ENCODE measurements at places on chromosomes 13 and 19.

- DNase-seq: no peak
These were observed 2.1 kb downstream of the TMEM255B start for GRCh38 chr13:113761136-113761535.

- DNase-seq: no peak
These were observed 36.3 kb downstream of the MCF2L start for GRCh38 chr13:113005076-113005865.

GRCh38 chr19:45824041-45824471 is 8.9 kb upstream of the RSPH6A start:
- DNase-seq: no peak

GRCh38 chr13:44380404-44381165 is 7.0 kb downstream of the SERP2 start:
- no peak for DNase-seq

DNA sequence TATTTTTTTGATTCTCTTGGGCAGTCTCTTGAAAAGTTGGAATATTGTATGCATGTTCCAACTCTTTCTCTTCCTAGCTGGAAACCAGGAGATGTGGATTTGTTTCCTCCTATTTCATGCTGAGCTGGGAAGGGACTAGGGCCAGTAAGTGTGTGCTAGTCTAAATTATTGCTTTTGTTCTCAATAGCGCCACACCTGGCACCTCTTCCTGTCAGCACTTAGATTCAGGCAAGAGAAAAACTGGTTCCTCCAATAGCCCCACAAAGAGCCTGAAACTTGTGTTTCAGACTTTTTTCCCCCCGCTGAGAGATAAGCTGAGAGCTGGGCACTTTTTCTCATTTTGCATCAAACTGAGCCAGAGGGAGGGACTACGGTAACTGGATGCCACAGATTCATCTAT is 353.4 kb downstream of the OLFM4 start:
- DNase-seq: no peak

- DNase-seq: no peak
These were observed 84.8 kb downstream of the SLC7A1 start for GRCh38 chr13:29510651-29511084.

DNA sequence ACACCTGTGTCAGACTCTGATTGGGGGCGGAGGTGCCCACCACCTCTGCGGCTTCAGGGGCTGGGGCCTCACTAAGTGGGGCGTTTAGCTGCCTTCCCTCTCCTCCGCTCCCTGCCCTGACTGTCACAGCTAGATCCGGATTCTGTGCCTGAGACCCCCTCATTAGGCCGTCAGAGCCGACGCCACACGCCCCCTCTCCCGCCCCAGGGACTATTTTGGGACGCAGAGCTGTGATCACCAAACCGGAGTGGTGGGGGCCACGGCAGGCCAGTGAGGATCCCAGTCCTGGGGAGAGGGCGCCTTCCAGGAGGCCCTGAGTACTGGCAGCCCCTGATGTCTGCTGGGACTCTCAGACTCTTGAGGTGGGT is 762 bp downstream of the KANK3 start:
- no peak for DNase-seq

GRCh38 chr13:79439275-79439674 is 33.2 kb upstream of the RBM26 start:
- DNase-seq: no peak

GRCh38 chr19:17671906-17672305 is 16.2 kb downstream of the UNC13A start:
- DNase-seq: peak; percentile 47

- no peak for DNase-seq
These were observed 164.9 kb downstream of the DLEU7 start for GRCh38 chr13:50678464-50679162.

GRCh38 chr13:109416001-109416400 is 370.4 kb downstream of the IRS2 start:
- no peak for DNase-seq

DNA sequence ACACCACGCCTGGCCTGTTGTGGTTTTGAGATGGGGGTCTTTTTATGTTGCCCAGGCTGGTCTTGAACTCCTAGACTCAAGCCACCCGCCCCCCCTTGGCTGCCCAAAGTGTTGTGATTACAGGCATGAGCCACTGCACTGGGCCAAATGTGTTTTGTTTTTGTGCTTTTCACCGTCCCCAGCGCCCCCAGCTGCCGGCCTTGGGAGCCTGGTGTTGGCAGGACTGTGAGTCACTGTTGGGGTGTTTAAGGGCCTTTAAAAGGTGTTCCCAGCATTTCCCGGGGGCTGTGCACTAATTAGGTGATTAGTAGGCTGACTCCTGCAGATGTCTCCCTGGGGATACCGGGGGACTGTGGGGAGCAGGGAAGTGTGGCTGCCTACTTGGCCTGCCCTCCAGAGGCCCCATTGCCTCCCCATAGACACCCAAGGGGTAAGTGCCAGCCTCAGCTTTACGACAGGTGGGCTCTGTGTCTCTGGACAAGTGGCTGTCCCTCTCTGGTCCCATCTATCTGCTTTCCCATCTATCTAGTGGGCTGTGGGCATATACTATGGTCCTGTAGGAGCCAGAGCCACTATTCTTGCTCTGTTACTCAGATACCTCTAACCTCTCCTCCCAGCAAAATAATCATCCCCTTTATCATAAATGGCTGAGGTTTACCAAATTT is 11.8 kb upstream of the TLE5 start:
- no peak for DNase-seq

DNA sequence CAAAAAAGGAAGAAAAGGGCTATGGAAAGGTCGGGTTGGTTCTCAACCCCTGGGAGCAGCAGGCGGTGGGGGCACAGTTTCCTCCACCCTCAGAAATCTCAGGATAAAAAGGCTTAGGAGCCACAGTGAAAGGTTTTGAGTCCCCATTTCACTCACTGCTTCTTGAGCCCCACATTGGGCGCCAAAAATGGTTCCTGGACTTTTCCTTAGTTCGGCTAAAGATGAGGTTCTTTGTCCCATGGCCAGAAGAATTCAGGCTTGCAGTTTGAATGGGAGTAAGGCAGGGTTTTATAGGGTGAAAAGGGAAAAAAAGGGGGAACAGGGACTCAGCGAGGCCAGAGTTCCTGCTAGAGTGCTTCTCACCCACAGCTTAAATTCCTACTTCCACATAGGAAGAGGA is 179.5 kb downstream of the GGACT start:
- no peak for DNase-seq

GRCh38 chr13:97067017-97067895 is 73.0 kb upstream of the OXGR1 start:
- no peak for DNase-seq

DNA sequence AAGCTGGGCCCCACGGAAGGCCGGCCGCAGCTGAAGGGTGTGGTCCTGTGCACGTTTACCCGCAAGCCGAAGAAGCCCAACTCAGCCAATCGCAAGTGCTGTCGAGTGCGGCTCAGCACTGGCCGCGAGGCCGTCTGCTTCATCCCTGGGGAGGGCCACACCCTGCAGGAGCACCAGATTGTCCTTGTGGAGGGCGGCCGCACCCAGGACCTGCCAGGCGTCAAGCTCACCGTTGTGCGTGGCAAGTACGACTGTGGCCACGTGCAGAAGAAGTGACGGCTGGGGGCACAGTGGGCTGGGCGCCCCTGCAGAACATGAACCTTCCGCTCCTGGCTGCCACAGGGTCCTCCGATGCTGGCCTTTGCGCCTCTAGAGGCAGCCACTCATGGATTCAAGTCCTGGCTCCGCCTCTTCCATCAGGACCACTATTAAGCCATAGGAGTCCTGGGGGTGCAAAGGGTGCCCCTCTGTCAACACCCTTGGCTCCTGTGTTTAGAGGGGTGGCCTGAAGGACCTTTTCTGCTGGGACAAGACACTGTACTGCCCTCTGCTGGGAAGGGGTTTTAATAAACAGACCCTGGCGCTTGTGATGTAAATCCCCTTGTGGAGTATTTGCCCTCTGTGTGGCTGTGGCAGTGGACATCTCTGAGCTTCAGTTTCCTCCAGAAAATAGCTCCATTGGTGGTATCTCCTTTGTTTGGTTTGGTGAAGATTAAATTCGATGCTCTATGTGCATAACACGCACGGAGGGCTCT is 1.9 kb downstream of the MRPS12 start:
- peak; percentile 45 for DNase-seq

DNA sequence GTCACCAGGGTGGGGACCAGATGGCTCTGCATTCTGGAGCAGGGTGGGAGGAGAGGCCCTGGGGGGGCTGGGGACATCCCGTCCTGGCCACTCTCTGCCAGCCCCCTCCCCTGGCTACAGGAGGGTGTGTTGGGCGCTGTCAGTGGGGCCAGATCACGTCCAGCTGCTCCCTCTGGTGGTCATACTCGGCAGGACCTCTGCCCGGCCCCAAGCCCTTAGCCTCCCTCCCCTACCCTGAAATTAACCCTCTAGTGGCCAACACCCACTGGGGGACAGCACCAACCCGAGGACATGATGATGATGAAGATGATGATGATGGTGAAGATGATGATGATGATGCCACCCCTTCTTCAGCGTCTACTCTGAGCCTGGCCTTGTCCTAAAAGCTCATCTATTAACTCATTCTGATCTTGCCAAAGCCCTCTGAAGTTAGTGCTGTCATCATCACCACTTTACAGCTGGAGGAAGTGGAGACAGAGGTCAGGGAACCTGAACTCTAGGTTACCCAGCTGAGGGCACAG is 590 bp upstream of the LGI4 start:
- DNase-seq: peak; percentile 70

DNA sequence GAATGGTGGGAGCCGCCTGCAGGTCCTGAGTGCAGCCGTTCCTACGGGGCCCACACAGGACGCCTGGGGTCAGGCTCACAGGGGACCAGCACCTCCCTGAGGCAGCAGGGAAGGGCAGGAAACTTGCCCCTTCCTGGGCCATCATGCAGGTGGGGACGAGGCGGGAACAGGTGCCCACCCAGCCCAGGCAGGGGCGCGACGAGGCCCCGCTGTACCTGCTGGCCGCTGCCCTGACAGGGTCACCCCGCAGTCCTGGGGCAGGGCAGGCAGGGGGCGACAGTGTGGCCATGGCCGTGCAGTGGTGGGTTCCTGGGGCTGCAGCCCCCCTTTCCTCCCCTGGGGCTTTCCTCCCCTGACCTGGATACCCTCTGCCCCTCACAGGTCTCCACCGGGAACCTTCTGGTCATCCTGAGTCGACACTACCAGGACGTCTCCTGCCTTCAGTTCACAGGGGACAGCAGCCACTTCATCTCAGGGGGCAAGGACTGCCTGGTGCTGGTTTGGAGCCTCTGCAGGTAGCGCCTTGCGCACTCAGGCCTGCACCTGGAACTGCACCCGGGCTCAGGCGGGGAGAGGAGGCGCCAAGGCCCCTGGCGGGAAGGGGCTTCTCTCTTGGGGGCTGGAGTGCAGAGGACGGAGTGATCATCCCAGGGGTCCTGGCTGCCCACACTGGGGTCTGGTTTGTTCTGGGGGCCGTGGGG is 5.4 kb downstream of the WDR18 start:
- DNase-seq: no peak

GRCh38 chr19:13228561-13228960 is 78.3 kb downstream of the IER2 start:
- DNase-seq: no peak

GRCh38 chr19:57974434-57974833 is at the start of gene C19orf18:
Gene C19orf18 (minus strand): TSS chr19:57974534. CDS start chr19:57974432, 102 bp downstream.
- DNase-seq: no peak

GRCh38 chr13:30985637-30986205 is 53.3 kb downstream of the TEX26 start:
- no peak for DNase-seq

GRCh38 chr19:38321646-38322196 is 2.1 kb downstream of the KCNK6 start:
- peak; percentile 42 for DNase-seq

- no peak for DNase-seq
These were observed at the start of gene ELANE for GRCh38 chr19:852136-853013. Gene ELANE (plus strand): TSS chr19:852303. CDS start chr19:852329, 26 bp downstream.

DNA sequence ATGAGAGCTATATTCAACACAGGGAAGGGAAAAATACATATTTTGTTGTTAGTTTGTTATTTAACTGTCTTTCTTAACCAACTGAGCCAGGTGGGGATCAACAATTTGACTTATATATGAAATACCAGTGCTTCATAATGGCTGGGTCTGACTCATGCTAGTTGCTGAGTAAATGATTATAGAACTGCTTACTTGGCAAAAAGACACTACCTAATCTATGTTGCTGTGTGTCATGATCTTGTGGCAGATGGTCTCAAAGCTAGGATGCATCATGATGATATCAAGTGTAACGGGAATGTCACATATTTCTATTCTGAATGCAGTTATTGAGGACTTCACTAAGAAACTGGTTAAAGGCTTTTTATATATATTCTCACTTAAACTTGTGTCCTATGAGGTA is 727.4 kb upstream of the SLITRK1 start:
- DNase-seq: no peak

- no peak for DNase-seq
These were observed 10.6 kb upstream of the PNMA8A start for GRCh38 chr19:46481947-46482346.

- DNase-seq: no peak
These were observed 42.6 kb downstream of the CYP4F22 start for GRCh38 chr19:15550929-15551292.

DNA sequence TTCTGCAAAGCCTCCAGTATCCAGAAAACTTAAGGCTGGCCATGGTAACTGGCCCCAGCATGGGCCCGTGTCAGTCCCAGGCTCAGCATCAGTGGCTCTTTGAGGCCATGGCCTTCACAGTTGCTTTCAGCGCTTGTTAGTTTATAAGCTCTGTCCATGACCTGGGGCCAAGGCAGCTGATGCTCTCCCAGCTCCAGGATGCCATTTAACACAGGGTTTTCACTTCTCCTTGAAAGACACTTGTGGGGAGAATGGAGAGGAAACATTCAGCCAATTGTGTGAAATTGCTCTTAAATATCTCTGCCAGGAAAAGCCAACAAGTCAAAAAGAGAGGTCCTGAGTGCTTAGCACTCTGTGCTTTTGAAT is 321.3 kb downstream of the FOXO1 start:
- no peak for DNase-seq

DNA sequence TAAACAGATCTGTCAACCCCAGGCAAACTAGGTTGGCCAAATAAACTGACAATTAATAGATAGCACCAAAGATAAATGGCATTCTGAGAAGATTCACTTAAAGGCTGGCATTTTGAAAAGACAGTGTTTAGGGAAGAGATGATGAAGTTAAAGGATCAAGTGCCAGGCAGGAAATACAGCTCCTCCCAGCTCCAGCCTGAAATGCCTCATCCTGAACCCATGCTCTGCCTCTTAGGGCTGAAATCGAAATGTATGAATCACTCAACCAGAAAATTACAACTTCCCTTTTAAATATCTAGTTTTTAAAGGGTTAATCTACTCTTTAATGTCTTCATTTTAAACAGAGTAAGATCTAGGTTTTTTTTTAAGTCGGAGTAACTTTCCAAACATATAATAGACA is 171.2 kb upstream of the UBL3 start:
- no peak for DNase-seq

DNA sequence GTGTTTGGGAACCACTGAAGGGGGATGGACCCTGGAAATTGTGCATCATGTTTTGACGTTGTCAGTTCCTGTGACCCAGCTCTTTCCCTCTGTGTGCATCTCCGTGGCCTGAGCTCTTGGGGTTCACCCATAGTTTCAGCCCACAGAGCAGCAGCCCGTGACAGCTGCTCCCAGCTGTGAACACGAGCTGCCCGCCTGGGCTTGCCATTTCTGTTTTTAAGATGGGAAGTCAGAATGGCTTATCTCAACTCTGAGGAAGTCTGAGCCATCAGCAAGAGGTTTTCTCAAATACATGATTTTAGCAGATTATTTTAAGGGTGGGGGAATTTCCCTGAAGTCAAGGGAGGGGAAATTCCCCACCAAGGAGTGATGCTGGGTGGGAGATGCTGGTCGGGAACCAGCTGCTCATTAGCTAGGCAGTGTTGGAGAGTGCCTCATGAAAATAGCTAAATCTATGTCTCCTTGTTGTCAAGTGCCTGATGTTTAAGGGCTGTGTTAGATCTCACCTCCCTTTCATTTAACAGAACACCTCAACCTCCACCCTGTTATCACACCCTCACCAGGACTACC is 34.8 kb upstream of the C1QTNF9 start:
- peak; percentile 96 for DNase-seq
